ENCODE measurements at places on chromosomes 4 and X.

- no peak for DNase-seq
These were observed 337.7 kb upstream of the FAM241A start for GRCh38 chr4:111807576-111807975.

DNA sequence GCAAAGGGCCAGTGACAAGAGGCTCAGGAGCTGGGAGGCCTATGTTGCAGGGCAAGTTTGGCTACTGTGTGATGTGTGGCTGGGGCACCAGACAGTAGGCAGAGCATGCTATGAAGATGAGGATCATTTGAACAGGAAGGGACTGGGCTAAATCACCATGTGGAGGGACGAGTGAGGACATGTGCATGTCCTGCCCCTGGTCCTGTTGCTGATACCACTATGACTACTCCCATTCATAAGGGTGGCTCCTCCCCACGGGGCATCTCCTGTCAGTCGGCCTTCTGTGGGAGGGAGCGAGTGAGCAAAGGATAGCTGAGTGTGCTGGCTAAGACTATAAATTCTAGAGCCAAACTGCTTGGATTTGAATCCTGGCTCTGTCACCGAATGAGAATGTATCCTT is 139.2 kb downstream of the TMEM164 start:
- DNase-seq, result no peak

DNA sequence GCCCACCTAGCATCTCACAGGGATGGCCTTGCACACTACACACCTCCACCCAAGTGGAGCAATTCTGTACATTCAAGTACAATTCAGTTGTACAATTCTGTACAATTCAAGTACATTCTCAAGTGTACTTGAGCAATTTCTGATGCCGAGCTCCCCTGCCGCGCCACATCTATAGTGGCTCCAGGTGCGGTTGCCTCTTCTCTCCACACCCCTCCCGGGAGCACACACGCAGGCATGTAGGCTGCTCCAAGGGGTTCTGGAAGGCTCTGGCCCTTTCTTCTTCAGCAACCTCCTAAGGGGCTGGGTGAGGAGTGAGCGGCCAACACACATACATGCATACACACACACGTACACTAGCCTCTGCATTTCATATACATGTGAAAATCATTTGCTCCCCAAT is 18.9 kb upstream of the DUSP9 start:
- no peak for DNase-seq

DNA sequence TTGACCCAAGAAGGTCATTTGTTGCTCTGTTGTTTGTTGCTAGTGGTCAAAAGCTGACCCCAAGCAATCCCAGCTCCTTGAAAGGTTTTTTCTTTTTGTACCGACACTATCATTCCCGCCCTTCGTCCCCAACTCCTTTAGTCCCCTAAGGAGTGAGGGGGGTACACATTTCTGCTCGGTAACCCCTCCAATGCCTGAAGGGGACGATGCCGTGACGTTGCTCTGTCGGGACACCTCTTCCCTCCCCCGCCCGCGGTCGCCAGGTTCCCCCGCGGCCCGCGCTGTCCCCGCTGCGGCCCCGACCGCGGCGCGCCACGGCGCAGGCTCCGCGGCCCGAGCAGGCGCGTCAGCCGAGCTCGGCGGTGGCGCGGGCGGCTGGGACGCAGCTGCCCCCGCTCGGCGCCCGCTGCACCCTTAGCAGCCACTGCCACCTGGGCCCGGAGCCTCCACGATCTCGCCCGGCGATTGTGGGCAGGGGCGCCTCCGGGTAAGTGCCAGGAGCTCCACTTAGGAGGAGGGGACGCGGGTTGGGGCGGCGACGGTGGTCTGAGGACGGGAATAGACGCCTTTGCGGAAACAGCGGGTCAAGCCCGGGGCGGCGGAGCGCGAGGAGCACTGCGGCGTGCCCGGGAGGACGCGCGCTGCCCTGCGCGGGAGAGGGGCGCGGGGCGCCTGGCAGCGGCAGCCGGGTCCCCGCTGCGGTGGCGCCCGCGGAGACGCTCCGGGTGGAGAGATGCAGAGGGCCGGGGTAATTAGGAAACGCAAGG is at the start of gene GLRB:
Gene GLRB (plus strand): TSS at position 340 of the 767 bp plus-strand sequence. CDS start 1,875 bp downstream, outside the sequence.
- DNase-seq, result peak; percentile 6

GRCh38 chr4:16916719-16917337 is 18.4 kb upstream of the LDB2 start:
- peak; percentile 3 for DNase-seq

GRCh38 chr4:177005674-177006230 is 213.0 kb upstream of the VEGFC start:
- DNase-seq, result peak; percentile 72

GRCh38 chrX:103495786-103496185 is 23.5 kb downstream of the RAB40A start:
- DNase-seq, result no peak

GRCh38 chr4:62835631-62836030 is 1573.6 kb downstream of the TECRL start:
- DNase-seq, result no peak

GRCh38 chr4:152106113-152106763 is 345.4 kb upstream of the GATB start:
- DNase-seq, result peak; percentile 92

DNA sequence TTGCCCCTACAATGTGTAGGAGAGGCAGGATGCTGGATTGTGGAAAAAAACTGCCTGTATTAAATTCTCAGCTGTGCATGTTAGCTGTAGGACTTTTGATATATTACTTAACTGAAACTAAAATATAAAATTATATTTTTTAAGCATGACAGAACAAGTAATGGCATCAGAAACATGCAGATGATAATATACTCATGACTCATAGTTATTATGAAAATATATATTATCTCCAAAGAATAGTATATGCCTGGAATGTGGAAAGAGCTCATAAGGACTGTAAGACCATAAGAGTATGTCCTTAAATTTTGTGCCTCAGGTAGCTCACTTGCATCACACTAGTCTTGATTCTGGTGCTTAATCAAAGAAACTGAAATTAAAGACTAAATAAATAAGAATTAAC is 1100.6 kb downstream of the TECRL start:
- DNase-seq, result no peak

GRCh38 chr4:10960389-10960788 is 275.8 kb upstream of the CLNK start:
- DNase-seq, result no peak

GRCh38 chrX:19772822-19773628 is 114.4 kb downstream of the SH3KBP1 start:
- no peak for DNase-seq
